ENCODE measurements at places on chromosomes 6 and 20.

DNA sequence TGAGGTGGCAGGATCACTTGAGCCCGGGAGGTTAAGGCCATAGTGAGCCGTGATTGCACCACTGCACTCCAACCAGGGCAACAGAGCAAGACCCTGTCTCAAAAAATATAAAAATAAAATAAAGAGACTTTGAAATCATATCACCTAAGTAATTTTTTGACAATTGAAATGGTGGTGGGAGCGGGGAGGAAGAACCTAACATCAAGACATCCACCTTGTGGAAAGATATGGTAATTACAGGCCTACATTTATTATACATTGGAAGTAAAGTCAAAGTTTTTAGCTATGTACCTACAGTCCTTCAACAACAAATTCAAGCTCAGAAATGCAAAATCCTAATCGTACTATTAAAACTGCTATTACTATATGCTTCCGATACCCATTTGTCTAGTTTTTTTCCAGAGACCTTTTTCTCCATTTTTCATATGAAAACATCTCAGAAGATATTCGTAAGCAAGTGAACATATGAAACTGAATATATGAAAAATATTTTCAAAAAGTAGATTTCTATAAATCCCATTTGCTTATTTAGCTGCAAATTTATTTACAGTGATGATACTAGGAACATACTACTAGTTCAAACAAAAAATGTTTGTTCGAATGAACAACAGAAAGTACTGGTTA is 83.3 kb downstream of the SYCP2 start:
- no peak for DNase-seq

DNA sequence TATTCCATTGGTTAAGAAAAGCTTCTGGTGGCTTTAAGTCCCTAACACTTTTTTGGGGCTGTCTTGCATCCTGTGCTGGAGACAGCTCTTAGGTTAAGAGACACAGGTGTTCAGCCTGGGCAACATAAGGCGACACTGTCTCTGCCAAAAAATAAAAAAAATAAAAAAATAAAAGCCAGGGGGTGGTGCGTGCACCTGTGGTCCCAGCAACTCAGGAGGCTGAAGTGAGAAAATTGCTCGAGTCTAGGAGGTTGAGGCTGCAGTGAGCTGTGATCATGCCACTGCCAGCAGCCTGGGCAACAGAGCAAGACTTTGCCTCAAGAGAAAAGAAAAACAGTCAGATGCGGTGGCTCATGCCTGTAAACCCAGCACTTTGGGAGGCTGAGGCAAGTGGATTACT is 55.6 kb upstream of the ZMYND8 start:
- DNase-seq = no peak

- no peak for DNase-seq
Observed at GRCh38 chr20:4297127-4297826, 281.9 kb upstream of the RNF24 start.

- DNase-seq = no peak
Observed at GRCh38 chr6:157997893-157998608, 16.4 kb downstream of the SYNJ2 start.

DNA sequence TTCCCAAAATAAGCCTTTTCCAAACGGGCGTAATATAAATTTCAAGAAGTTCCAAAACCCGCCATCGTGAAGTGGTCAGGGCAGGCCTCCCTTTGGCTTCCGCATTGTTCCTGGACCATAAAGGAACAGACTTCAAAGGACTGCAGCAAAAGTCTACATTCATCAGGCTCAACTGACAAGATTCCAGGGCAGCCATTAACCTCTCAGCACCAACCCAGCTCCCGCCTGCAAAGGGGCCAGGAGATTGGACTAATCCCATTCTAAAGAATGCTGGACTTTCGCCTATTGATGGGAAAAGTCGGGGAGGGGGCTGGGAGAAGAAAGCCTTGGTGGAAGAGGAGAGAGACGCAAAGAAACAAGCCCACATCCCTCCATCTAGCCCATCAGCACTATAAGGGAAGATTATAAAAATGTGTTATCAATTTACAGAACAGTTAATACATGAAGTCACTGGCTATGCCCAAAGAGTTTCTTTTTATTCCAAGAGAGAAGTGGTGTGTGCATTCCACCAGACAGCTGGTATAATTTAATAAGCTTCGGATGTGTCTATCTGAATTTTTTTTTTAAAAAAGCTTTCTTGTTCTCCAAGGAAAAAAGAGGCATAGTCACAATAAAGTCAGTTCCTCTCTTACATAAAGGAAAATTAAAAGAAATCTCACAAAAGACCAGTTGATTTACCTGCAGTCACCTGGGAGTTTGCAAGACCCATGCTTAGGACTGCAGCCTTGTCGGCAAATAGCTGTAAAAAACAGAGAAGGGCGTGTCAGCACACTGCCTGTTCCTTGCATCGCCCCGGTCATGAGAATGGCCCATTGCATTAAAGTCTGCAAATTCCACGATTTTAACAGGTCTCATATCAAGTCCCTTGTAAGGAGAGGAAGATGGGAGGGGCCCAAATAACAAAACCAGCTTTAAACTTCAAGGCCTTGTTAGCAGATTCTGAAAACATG is 17.8 kb downstream of the JAG1 start:
- no peak for DNase-seq

GRCh38 chr20:11352041-11352440 is 565.7 kb upstream of the BTBD3 start:
- no peak for DNase-seq

- no peak for DNase-seq
Observed at GRCh38 chr20:43363506-43363905, 94.2 kb upstream of the SRSF6 start.

DNA sequence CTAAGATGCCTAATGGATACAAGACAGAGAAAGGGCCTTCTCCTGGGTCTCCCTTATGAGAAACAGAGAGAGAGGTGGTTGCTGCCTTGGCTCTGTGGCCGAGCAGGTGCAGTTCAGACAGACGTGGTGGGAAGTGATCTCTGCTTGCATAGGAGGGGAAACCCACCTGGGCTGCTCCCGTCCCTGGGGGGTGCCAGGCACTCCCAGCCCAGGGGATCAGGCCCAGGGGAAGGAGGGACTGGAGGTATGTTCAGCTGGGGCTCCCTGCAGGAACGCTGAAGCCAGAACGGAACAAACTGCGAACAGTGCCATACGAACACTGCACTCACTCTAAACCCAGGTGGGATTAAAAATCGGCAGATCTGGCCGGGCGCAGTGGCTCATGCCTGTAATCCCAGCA is 35.7 kb upstream of the OVOL2 start:
- DNase-seq = no peak

DNA sequence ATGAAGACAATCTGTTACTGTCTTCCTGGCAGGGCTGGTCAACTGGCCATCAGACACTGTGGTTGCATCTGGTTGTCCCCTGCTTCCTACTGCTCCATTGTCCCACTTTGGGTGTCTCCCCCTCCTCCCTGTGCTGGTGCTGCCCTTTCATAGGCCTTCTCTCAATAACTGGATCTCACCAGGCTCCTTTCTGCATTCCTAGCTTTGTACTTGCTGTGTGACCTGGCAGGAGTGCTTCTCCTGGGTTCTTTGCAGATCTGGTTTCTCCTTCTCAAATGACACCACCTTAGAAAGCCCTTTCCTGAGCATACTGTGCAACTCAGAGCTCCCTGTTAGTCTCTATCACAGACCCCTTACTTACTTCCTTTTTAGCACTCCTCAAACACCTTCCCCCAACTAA is 223.0 kb downstream of the BCKDHB start:
- no peak for DNase-seq

DNA sequence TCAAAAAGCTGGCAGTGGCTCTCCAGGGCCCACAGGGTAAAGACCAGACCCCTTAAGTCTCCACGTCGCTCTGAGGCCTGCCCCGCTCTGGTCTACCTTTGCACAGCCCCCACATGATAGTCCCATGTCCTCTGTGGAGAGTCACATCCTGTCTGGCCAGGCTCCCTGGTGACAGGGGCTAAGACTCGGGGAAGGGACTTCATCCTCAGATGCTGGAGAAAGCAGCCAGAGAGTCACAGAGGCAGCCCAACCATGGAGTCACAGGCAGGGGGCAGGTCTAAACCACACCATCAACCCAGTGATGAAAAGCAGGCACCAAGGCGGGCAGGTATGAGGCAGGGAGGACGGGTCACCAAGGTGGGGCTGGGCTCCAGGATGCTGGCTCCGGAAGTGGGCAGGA is 62.2 kb downstream of the SLC22A23 start:
- no peak for DNase-seq

DNA sequence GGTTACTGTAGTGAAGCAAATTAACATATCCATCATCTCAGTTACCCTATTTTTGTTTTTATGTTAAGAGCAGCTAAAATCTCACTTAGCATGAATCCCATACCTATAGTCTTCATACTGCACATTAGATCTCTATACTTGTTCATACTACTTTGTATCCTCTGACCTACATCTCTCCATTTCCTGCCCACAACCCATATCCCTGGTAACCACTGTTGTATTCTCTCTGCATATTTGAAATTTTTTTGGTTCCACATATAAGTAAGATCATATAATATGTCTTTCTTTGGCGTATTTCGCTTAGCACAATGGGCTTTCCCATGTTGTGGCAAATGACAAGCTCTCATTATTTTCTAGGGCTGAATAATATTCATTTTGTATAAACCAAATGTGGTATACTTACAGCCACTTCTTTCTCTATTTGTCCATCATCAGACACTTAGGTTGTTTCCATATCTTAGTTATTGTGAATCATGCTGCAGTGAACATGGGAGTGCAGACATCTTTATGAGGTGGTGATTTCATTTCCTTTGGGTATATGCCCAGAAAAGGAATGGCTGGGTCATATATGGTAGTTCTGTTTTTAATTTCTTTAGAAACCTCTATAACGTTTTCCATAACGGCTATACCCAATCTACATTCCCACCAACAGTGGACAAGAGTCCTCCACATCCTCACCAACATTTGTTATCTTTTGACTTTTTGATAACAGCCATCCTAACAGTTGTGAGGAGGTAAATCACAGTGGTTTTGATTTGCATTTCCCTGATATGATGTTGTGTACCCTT is 39.8 kb downstream of the BACH2 start:
- peak; percentile 56 for DNase-seq

DNA sequence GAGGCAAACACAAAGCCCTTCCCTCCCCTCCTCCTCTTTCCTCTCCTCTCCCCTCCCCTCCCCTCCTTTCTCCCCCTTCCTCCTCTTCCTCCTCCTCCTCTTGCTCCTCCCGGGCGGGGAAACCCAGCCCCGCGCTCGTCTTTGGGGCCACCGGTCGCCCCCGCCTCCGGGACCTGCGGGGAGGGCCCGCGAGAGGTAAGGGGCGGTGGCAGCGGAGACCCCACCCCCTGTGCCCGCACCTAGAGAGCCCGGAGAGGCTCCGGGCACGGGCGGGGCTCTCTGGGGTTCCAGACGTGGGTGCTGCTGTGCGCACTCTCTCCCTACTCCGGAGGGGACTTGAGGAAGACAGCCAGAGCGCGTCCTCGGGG is at the start of gene RIN2:
Gene RIN2, plus strand, starts transcription at position 126 of the 368 bp plus-strand sequence. CDS start 131,344 bp downstream, outside the sequence.
- no peak for DNase-seq

- DNase-seq = peak; percentile 0
Observed at GRCh38 chr6:168060521-168060931, 18.5 kb downstream of the FRMD1 start.

DNA sequence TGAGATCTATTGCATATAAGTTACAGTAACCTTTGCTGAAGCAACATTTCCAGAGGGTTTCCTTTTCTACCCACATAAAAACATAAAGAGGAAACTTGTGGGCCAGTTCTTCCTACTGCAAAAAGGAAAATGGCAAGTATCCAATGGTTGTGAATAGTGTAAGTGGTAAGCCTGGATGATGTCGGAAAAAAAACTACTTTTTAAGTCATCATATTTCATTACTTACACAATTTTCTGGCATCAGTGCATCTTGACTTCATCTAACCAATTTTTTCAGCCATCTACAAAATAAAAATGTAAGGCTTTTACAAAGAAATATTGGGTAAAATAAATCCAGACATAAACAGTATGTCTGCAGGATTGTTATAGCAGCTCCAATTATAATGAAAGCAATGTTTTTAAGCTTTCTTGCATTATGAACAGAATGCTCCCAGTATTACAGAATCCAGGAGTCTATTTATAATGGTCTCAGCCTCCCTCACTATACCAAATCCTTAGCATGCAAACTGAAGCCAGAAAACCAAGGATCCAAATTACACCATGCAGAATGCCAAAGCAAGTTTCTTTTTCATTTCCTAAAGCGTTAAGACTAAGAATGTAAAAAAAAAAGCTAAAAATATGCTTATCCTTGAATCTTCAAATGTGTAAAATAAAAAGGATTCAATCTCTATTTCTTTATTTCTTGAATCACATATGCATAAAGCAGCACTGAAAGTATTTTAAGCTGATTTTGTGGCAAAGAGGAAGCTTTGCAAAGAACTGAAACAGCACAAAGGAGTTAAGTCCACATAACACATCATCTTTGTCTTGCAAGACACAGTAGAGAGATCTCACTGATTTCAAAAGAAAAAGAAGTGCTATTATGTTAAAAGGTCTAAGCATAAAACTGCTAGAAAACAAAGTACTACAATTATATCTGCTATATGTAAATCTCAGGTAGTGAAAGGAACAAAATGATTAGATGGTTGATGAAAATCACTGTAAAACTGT is 126.8 kb upstream of the HMGCLL1 start:
- no peak for DNase-seq

GRCh38 chr6:87700397-87701343 is 1.4 kb downstream of the AKIRIN2 start:
- peak; percentile 37 for DNase-seq

GRCh38 chr6:157012355-157012754 is 235.2 kb downstream of the ARID1B start:
- DNase-seq = no peak

DNA sequence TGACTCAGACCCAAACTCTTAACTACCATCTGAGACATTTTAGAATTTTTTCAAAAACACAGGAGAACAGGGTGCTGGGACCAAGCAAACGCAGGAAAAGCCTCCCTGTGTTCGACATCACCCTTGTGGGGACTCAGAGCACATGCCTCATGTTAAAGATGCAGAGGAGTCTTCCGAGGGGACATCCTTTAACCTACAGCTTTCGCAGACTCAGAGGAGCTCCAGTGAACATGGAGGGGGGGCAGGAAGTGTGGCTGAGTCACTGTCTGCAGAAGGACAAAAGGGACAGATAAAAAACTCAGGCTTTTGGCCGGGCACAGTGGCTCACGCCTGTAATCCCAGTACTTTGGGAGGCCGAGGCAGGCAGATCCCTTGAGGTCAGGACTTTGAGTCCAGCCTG is 15.1 kb downstream of the BMP7 start:
- no peak for DNase-seq

- no peak for DNase-seq
Observed at GRCh38 chr20:19251958-19252357, 39.5 kb downstream of the SLC24A3 start.

DNA sequence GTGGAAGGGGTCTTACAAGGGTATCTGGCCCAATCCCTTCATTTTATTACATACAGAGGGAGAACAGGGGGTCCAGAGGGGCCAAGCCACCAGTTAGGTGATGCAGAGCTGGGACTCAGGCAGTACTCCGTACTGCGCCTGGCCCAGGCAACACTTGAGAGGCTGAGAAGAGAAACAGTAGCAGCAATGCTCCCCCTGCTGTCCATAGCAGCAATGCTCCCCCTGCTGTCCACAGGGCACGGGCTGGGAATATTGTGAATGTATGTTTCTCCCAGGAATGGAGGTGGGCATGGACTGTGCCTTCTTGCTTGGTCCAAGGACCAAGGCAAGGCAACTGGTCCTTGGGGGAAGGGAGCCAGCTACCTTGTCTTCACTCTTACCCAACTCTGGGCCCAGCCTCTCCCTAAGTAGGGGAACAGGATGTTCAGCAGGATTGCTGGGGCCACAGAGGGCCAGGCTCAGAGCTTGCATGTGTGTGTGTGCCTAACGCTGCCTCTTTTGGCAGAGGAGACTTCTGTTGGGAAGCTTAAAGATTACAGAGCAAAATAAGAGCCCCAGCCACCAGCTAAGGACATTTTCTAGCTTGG is 14.8 kb upstream of the FAM83C start:
- peak; percentile 90 for DNase-seq
